ENCODE measurements at places on chromosomes 16 and 17. TPM values are rescaled to one million over a fixed set of nuclear protein-coding genes. Genes with fewer than 3 reads are reported as not detected.

Gene SHISA6
- not detected for total RNA-seq

Gene GPR179
- 0.10 TPM for total RNA-seq

Gene ZFPM1
- total RNA-seq = 8.0 TPM

Gene CD300H
- total RNA-seq = not detected

DNA sequence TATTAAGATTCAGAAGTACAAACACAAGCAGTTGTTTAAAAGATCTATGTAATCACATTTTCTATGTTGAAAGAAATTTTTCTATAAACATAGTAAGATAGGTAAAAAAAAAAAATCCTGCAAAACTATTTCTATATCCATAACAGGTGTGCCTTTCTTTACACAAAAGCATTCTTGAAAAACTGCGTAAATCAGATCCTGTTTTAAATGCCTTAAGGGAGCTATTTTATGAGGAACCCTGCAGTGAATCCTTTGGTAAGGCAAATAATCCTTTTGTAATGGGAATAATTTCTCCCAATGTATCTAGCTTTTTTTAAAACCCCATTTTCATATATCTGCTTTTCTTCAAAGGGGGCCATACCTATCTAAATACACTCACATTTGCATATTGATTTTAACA is 157.3 kb downstream of the AATF start:
- no peak overlapping the region for H3K27ac ChIP-seq
- no peaks in the 10 kb centered on the region for H3K4me1 ChIP-seq
- peaks cover 28% of the 10 kb centered on the region for H3K36me3 ChIP-seq
- no peaks in the 10 kb centered on the region for H3K27me3 ChIP-seq
- no peak for DNase-seq

DNA sequence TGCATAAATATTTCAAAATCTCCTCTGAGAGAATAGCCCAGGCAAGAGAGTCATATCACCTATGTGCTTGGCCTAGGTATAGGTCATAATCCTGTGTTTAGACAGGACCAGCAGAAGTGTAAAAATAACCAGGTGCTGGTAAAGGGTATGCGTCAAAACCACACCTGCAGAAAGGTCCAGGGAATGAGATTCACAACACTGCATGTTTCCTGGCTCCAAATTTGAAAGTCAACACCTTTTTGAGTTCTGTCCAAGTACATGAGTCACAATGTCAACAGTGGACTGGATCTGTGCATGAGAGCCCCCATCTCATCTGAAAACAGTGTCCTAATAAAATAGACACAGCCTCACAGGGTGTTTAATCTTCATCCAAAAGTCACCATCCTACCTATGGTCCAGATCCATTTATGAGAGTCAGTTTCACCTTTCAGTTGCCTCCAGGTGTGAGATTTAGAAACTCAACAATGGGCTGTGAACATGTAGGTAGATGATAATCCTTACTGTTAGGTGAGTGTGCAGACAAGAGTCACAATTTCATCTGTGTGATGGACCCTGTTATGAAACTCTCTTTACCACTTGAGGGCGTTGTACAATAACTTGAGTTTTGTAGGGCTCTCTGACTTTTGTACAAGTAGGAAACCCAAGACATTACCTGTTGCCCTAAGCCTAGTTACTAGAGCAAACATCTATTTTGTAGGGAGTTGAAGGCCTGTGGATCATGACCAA is 2100.7 kb downstream of the TP53TG3F start:
- no peak for DNase-seq
- no peaks in the 10 kb centered on the region for H3K4me1 ChIP-seq
- no peaks in the 10 kb centered on the region for H3K27me3 ChIP-seq

DNA sequence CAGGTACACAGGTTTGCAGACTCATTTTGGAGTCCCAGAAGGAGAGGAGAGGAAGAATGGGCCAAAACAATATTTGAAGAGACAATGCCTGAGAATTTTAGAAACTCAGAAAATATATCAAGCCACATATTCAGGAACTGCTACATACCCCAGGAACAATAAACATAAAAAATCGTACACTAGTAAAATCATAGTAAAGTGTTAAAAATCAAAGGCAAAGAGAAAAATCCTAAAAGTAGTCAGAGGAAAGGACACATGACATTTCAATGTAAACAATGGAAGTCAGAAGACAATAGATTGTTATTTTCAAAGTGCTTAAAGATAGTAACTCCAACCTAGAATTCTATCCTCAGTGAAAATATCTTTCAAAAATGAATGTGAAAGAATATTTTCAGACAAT is 28.5 kb upstream of the NACA2 start:
- no peak overlapping the region for H3K4me3 ChIP-seq
- H3K36me3 ChIP-seq = no peaks in the 10 kb centered on the region
- no peak for DNase-seq
- no peaks in the 10 kb centered on the region for H3K4me1 ChIP-seq
- no peaks in the 10 kb centered on the region for H3K27me3 ChIP-seq

Data from astrocyte (in vitro differentiated cells and primary cell).